RCC 7860 (cell line): ENCODE measurements at places on chromosomes 3 and 15.

DNA sequence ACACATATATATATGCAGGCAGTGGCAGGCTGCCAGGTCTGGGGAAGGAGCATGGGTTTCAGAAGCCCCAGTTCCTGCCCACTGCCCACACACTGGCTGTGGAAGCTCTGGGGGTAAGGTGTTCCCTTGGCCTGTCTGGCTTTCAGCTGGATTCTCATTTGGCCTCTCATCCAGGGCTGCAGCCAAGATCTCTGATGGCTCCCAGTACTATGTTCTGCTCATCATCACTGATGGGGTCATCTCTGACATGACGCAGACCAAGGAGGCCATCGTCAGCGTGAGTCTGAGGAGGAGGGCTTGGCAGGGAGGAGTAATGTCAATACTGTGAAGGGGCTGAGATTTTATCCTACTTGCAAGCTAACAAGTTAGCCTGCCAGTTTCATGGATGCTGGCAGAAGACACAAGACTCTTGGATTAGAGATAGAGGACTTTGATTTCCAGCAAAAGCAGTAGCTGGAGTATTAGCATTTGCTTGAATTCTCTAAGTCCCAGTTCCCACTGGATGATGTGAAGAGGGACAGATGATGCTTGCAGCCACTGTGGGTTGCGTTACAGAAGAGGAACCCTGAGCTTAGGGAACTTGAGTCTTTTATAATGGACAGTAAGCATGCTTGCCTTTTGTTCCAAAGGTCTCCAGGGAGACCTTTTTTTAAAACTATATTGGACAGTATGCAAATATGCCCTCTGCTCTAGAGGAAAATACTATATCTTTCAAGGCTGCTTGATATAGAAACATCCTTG is 5.6 kb upstream of the BRPF1 start:
- DNase-seq = no peak

DNA sequence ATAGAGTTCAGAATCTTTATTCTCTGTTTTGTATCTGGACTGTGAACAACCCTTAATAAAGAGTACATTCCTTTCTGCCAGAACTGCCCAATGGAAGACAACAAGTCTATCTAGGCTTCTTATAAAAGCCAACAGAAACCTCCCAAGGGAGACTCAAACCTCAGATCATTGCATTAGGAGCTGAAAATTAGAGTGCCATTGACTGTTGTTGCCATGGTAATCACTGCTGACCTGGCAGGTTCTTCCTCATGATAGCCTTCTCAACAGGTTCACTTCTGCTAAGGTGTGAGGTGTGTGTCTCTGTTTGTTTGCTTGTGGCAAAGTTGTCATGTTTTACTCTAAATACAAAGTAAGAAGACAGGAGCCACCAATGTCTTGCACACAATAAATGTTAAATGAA is 79.2 kb downstream of the TMEM108 start:
- no peak for DNase-seq

DNA sequence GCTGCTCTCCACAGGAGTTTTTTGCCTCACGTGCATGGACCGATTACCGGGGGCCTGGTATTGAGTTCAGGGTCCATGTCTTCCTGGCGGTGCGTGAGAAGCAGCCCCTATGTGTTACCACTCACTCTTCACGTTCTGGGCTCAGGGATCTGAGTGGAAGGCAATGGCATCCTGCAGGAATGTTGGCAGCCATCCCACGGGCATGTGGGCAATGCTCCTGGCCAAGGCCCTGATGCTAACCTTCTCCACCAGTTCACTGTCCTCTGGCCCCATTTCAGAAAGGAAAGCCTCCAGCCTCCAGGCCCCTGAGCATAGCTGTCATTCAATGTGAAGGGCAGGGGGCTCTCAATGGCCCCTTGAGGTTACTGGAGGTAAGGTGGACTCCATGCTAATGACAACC is 43.0 kb upstream of the KY start:
- DNase-seq = no peak

- DNase-seq = no peak
These were observed 142.7 kb downstream of the ALDH1A2 start for GRCh38 chr15:57922776-57923175.

DNA sequence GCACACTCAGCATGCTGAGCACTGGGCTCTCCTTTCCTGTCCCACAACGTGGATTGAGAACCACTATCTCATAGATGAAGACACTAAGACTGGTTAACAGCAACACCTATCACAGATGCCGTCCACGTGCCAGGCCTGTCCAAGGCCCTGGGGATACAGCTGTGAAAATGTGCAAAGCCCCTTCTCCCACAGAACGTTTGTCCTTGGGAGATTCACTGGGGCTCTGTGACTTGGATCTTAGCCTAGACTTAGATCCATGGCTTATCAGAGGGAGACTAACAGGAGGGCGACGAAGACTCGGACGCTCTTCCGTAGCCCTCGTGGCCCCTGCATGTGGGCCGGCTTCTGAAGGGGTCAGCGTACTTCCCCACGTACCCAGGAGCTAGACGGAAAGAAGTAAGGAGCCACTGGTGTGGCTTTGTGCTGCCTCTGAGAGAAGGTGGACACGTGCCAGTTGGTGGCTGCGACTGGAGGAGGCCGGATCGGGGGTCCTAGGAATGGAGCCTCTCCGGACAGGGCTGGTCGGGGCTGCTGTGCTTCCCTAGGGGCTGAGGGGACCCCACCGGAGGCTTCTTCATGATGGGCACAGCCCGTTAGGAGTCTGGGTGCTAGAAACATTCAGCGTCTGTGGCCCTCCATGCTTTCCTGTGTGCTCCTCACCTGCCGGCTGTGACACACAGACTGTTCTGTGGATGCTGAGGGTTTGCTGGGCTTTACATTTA is 964 bp downstream of the NRROS start:
- DNase-seq = no peak

DNA sequence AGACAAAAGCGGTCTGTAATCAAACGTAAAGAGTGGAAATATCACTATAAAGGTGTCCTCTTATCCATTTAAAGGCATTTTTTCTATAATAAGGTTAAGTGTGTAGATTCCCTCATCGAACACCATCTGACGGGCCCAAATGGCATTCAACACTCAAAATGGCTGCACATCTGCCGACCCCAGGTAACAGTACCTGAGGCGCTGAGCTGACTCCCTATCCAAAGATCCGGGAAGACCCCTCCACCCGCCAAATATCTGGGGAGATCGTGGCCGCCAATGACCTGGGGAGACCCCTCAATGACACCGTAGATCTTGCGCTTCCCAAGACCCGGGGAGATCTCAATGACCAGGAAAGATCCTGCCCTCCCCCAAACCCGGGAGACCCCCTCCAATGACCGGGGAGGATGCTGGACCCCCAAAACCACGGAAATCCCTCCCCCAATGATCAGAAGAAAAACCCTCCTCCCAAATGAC is 476 bp downstream of the IP6K2 start:
- DNase-seq = no peak

- DNase-seq = no peak
These were observed 887.2 kb downstream of the NAALADL2 start for GRCh38 chr3:175746308-175746707.

- DNase-seq = peak; percentile 63
These were observed 45.6 kb upstream of the SYNM start for GRCh38 chr15:99059010-99059981.

- no peak for DNase-seq
These were observed 53.3 kb upstream of the ZNF385D start for GRCh38 chr3:21804330-21804729.

DNA sequence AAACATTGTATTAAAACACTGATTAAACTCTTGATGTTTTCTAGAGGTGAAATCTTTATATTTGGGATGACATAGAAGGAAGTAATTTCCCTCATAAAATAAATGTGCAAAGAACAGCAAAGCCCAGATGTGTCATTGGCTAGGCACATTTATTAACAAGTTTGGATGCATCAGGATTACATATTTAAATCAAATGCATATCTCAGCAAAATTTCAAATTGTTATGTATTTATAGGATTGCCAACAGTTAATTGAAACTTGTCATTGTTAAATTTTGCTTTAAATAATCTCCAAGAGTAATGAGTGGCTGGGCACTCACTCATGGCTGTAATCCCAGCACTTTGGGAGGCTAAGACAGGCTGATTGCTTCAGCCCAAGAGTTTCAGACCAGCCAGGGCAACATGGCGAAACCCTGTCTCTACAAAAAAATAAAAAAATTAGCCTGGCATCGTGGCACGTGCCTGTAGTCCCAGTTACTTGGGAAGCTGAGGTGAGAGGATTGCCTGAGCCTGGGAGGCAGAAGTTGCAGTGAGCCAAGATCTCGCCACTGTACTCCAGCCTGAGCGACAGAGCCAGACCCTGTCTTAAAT is 28.2 kb downstream of the ARIH1 start:
- DNase-seq = no peak

GRCh38 chr3:71149959-71150954 is 433.3 kb downstream of the FOXP1 start:
- DNase-seq = no peak

- DNase-seq = no peak
These were observed 50.8 kb upstream of the PPARG start for GRCh38 chr3:12237912-12238650.

DNA sequence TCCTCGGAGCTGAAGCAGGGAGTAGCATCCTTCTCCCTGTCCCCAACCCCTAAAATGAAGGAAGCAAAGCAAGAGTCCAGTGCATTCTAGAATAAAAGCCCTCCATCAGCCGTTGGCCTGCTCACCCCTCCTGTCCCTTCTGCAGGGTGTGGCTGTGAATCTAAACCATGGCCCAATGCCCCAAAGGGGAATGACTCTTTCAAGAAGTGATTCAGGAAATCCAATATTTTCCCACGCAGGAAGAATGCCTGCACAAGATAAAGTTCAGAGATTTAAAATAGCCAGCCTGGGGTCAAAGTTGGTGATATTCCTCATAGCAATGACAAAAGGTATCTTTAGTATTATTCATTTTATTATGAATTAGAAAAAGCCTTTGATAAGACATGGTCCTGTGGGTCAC is 38.5 kb downstream of the SLCO2A1 start:
- no peak for DNase-seq

DNA sequence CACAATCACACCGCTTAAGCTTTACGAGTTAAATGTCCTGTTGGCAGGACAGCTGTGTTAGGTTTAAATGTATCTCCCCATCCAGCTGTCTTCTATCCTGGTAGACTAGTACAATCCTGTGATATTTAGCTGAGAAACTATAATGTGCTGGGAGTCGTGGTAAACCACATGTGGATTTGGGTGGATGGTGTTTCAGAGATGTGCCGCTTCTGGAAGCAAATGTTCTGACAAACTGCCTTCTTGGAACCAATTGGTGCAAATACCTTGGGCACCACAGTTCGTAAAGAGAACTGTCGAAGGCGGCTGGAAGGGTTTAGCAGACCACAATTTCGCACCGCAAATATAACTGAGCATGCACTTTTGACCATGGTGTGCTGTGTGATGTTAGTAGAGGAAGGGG is 15.0 kb downstream of the SCG5 start:
- no peak for DNase-seq

DNA sequence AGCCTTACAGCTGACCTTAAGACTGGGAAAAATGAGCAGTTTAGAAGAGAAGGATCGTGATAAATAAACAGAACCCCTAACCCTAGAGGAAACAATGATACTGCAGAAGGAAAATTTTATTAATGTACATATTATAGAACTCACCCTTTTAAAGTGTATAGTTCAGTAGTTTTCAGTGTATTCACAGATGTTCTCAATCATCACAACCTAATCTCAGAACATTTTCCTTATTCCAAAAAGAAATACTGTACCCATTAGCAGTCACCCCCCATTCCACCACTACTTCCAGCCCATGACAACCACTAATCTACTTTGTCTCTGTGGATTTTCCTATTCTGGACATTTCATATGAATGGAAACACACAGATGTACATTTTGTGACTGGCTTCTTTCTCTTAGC is 90.2 kb upstream of the AGTR1 start:
- no peak for DNase-seq

DNA sequence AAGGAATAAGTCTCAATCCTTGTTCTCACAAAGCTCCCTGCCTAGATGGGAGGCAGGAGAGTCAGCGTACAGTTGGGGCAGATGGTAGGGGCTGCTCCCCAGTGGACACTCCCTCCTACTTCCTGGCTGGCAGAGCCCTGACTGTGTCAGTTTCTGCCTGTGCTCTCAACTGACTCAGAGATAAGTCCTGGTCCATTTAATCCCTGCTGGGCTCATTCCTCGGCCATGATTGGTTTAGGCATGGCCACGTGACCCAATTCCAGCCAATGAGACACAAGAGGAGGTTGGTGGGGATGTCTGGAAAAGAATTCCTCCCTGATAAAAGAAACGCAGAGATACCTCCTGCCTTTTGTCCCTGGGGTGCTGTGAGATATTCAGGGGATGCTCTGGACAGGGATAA is 118.1 kb upstream of the SLC6A11 start:
- no peak for DNase-seq

DNA sequence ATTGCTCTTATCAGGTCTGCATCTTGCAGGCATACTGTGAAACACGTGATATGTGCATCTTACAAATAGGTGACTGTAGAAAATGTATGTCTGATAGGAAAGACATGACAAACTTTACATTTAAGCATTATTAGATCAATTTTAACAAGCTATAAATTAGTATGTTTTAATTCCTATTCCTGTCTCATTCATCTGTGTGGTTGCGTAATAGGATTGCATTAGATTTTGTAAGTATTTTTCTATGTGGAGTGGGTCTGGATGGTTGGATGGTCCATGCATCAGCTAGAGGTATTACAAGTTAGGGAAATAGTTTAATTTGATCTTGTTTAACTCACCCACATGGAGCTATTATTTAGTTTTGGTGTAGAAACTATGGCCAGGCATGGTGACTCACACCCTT is 18.8 kb downstream of the ASTE1 start:
- no peak for DNase-seq

DNA sequence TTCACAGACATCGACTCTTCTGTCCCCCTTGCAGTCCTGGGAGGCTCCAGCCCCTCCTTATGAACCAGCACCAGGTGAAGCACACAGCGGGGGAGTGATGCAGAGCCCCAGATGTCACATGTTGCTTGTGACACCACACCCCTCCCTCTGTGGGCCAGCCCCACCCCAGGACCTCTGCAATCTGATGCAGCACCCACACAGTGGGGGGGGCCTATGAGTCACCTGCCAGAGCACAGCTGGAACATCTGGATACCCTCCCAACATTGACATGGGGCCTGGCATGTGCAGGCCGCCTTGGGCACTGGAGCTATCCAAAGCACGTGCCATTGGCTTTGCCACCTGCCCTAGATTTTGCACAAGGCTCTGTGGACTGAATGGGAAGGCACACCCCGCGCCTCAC is 70.5 kb downstream of the FEM1B start:
- DNase-seq = no peak

DNA sequence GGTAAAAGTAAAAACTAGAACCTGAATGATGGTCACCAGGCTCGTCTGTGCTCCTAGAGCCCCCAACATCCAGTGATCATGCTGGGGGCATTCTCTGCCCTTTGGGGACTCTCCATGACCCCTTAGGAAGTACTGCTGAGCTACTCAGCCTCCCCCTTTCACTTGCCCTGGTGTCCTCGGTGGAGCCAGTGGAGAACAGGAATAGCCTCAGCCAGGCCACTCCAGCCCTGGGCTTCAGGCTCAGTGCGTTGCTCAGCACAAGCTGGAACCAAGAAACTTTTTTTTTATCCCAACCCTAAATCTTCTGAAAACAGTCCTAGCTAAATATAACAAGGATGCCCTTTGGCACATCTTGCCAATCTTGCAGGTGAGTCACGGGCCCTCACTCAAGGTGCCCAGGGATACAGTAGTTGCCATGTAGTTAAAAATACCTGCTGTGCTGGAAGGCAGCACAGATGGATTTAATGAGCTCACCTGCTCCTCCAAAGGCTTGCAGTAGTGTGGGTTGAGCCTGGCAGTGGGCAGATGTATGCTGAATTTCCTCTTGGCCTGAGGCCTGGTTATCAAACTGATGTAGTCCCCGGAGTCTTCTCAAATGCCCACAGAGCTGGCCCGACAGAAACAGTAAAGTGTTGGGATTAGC is 46.9 kb upstream of the TMEM158 start:
- DNase-seq = no peak

- no peak for DNase-seq
These were observed 23.9 kb downstream of the SLTM start for GRCh38 chr15:58909616-58910015.
